ENCODE measurements at places on chromosomes 12 and 14.

GRCh38 chr12:74538491-74539258 is 1.0 kb downstream of the ATXN7L3B start:
- DNase-seq = no peak

DNA sequence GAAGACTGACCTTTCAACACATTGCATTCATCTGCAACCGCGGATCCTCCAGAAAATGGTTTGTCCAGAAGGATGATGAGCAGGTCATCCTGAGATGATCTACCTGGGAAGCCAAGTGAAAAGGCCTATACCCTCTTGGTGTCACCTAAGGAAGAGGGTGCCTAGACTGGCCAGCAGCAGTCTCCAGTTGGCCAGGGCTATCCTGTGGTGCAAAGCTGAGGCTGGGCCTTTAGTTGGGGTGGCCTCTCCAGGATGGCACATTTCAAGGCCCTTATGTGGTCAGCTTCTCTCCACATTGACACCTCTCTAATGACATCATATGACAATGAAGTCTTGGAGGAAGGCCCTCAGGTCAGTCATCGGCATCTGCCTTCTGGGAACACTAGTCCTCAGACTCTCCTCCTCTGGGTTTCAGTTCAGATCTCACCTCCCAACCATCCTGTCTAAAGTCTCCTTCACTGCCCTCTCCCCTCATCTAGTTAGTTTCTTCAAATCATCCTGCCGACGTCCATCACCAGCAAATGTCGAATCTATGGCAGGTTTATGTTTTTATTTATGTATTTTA is 3.3 kb upstream of the SLC22A17 start:
- DNase-seq = peak; percentile 37

DNA sequence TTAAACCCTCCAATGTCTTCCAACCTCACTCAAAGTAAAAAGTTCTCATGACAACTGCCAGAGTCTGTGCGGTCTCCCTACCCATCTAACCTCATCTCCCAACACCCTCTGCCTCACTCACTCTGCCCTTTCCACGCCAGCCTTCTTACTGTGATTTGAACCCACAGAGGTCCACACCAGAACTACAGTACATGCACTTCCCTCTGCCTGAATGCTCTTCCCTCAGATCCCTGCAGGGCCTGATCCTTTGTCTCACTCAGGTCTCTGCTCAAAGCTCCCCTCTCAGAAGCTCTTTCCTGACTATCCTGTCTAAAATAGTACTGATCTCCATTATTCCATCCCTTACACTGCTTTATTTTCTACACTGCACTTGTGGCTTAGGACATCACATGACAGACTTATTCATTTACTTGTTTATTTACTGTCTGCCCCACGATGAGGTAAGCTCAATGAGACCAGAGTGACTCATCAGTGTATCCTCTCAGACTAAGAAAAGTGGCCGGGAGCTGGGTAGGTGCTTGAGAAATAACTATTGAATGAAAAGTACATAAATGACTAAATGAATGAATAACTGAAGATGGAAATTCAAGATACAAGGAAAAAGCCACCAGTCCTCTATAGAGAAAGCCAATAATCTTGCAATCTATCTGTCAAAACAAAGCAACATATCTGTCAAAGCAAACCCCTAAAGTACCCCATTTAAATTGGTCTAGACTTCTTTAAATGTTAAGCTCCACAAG is 17.1 kb downstream of the POMT2 start:
- DNase-seq = no peak

DNA sequence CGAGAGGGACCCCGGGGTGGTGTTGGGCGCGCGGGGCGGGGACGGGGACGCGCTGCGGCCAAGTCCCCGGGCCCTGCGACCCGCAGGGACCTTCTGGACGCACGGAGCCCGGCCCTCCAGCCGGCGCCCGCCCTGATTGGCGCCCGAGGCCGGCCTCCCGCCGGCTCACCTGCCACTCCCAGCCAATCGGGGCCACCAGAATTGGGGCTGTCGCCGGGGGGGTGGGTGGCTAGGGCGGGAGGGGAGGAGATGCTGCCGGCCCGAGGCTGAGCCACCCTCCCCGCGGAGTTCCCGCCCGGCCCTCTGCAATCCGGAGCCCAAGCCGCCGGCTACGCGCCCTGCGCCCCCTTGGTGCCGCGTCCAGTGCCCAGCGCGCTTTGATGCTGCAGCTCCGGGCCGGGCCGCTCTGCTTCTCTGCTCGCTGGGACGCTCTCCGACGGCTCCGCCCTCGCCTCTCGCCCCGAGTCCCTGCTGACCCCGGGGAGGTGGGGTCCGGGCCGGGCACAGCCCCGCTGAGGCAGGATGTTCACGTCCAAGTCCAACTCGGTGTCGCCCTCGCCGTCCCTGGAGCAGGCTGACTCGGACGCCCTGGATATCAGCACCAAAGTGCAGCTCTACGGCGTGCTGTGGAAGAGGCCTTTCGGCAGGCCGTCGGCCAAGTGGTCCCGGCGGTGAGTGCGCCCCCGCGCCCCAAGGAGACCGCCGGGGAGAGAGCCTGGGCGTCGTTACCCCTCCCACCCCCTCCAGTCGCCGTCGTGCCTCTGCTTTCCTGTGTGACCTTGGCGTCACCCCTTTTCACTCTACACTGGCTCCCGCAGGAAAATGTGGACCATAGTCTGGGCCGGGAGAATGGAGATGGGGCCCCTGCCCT is at the start of gene PLEKHD1:
Gene PLEKHD1 (plus strand): TSS at position 285 of the 871 bp plus-strand sequence. CDS start 238 bp downstream, at position 523.
- DNase-seq = no peak

DNA sequence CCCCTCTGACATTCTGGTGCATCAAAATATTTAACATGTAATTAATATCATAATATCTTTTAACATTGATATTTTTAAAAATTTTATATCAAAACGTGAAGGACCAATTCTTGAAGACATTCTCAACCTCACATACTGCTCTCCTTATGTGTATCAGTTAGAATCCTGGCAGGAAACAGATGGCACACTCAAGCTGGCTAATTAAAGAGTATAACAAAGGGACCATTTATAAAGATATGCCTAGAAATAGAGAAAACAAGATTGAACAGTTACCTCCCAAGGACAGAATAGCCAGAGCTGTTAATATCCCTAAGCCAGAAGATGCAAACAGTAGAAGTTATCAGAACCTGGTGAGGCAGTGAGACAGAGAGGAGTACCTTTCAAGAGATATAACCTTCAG is 368.7 kb downstream of the NELL2 start:
- no peak for DNase-seq

DNA sequence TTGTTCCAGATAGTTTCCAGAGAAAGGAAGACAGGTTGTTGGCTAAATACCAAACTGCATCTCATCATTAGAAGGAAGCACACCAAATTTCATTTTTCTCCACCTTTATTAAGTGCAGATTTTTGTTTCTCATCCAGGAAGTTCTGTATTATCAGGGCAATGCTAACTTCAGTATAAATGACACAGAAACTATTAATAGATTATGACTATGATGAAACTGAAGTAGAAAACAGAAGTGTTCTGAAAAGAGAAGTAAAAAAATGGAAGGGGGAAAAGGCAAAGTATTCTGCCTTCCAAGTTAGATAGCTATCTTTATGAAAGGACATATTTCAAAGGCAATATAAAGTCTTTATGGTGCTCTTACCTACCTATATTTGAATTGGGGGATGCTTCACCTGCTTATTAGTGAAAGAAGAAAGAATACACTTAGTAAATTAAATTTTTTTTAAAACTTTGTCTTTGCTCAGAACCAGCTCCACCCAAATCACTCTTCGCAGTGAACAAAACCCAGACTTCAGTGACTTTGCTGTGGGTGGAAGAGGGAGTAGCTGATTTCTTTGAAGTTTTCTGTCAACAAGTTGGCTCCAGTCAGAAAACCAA is 223.9 kb downstream of the PTPRO start:
- no peak for DNase-seq

GRCh38 chr12:115295886-115296285 is 611.9 kb upstream of the TBX3 start:
- no peak for DNase-seq

DNA sequence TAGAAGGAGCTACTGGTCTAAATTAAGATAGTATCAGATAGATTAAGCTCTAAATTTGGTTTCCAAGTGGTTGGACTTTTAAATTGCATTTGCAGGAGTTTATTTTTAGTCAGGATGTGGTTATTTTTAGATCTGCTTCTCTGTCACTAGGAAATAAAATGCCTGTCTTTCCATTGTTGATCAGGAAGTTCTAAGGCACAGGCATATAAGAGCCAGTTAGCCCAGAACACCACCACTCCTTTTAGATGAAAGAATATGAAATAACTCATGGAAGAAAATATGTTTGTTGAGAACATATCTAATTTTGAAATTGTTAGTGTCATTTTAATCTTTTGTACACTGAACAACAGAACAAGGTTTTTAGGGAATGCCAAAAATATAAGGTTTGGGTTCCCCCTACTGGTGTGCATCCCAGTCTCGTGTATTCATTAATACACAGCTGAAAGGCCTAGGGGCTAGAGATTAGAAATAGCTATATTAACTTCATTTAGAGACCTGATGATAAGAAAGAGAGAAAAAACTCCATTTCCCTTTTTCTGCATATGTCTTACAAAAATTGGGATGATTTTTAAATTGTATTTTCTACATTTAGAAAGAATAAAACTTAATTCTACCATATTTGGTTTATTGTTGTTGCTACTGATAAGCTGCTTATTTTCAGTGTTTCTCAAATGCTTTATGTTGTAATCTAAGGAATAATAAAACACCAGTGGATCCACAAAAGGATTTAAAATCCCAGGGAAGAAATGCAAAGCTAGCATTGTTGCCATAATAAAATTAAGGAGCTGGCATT is 67.2 kb downstream of the RIC8B start:
- no peak for DNase-seq

DNA sequence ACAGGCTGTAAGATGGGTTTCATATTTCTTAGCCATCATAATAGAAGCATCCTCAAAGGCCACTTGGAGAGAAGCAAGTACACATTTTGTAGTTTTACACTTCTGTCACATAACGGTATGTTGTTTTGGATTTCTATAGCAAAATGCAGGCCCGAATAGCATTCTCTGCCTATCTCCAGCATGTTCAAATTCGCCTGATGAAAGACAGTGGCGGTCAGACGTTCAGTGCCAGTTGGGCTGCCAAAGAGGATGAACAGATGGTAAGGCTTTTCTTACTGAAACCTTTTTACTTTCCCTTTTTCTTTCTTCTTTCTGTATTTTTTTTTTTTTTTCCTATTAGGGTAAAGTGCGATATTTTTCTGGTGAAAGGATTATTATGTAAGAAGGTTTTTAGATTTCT is 110.5 kb downstream of the TTLL5 start:
- DNase-seq = no peak

- no peak for DNase-seq
Observed at GRCh38 chr14:43042408-43042807, 1435.7 kb downstream of the LRFN5 start.

DNA sequence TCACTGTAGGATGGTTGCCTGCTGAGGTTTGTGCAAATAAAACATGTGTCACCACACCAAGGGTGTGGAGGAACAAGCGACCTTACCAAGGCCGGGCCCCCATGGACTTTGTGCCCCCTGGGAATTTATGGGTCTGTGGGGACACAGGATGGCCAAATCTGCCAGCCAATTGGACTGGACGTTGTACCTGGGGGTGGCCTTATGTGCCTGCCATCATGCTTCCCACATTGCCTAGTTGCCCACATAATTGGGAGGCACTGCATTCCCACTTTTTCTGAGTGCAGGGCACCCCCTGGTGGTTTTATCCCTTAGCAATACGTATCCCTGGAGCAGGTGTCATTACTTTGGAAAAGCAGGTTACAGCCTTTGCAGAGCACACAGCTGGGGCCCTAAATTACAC is 92.6 kb upstream of the TMPO start:
- no peak for DNase-seq

DNA sequence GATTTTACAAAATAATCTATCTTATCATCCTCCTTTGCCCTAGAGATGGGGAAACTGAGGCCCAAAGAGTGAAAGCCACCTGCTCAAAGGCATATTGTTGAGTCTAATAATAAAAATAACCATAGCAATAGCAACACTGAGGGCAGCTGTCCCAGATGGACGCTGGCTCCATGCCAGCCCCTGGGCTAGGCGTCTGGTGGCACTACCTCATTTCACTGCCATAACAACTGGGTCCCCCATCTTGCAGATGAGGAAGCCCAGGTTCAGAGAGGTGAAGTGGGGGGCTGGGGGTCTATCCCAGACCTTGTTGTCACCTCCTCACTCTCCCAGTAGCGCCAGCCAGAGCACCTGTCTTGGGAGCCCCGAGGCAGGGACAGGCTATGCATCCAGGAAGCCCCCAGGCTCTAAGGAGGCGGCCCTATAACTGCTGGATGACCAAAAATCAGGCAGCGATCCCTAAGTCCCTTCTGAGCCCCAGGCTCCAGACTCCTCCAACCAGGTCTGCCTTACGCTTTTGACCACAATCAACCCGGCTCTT is 12.8 kb downstream of the BDKRB2 start:
- no peak for DNase-seq

DNA sequence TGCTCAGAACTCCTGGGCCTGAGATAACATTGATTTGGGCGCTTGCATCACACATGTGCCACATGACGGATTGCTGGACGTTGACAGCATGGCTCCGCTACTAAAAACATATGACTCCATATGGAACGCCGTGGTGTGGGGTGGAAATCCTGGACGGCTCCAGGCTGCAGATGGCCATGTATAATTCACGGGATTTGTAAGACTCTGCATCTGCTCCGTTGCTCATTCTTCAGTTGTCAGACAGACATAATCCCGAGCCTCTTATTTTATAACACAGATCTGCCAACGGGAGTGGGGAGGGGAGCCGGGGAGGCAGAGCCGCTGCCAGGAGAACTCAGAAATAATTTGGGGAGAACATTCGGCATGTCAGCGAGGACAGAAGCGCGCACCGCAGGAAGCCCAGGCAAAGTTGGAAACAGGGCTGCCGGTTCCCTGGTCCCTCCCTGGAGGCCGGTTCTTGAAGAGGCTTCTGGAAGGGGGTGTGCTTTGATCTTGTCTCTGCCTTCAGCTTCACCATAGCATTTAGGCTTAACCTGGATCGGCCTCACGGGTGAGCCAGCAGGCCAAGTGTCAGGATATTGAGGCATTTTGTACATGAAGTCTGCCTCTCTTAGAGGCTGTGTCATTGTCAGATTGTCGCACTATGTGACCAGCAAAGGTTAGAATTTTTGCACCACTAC is 45.8 kb upstream of the MYL2 start:
- DNase-seq = no peak

- no peak for DNase-seq
Observed at GRCh38 chr12:108642269-108642870, 8.7 kb upstream of the SELPLG start.

DNA sequence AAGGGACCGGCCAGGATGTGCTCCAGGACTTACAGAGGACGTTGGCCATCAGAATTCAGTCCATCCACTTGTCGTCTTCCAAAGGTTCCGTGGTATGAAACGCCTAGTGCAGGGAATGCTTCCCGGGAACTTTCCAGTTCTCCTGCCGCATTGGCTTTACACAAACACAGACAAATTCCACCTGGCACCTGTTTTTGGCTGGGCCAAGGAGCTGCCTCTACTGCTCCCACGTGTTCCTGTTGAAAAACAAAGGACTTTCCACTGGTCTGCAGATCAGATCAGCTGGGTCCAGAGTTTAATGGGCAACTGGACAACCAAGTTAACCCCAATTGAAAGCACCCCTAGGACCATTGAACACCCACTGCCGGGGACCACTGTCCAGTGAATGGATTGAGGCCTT is 28.0 kb upstream of the PWP1 start:
- no peak for DNase-seq

- no peak for DNase-seq
Observed at GRCh38 chr14:61026526-61026925, 45.5 kb downstream of the SLC38A6 start.

- peak; percentile 72 for DNase-seq
Observed at GRCh38 chr12:27780612-27781408, 774 bp upstream of the MANSC4 start.

- DNase-seq = no peak
Observed at GRCh38 chr12:102478405-102479098, 1.8 kb downstream of the IGF1 start.

All from ascending aorta (tissue), 2 donors.